Omental fat pad (tissue), 4 donors: ENCODE measurements at places on chromosomes 11 and 22. TPM values are rescaled to one million over a fixed set of nuclear protein-coding genes. Genes with fewer than 3 reads are reported as not detected.

Gene MMP7
- not detected for total RNA-seq

Gene SMTNL1
- not detected for total RNA-seq

Gene OR6T1
- not detected for total RNA-seq

GRCh38 chr11:65615950-65616574 is 486 bp downstream of the PCNX3 start:
- DNase-seq, result no peak

DNA sequence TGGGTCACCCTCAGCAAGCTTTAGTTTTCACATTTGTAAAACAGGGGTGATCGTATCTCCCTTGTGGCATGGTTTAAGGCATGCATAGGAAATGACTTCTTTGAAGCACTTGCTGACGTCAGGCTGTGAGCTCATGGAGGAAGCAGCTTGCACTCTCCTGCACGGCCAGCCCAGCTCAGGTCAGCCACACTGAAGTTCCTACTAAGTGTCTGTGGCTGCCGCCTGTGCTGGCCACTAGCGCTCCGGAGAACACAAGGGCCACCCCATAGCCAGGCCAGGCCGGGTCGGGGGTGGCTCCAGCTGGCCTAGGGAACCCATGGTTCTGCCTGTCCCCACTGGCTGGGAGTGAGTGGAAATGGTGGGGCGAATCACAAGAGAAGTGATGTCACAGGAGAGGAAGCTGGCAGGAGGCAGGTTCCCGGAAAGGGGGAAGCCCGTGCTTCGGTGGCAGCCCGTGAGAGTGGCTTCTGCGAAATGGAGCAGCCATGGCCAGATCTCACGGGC is 28.2 kb downstream of the KCTD17 start:
- DNase-seq, result no peak

DNA sequence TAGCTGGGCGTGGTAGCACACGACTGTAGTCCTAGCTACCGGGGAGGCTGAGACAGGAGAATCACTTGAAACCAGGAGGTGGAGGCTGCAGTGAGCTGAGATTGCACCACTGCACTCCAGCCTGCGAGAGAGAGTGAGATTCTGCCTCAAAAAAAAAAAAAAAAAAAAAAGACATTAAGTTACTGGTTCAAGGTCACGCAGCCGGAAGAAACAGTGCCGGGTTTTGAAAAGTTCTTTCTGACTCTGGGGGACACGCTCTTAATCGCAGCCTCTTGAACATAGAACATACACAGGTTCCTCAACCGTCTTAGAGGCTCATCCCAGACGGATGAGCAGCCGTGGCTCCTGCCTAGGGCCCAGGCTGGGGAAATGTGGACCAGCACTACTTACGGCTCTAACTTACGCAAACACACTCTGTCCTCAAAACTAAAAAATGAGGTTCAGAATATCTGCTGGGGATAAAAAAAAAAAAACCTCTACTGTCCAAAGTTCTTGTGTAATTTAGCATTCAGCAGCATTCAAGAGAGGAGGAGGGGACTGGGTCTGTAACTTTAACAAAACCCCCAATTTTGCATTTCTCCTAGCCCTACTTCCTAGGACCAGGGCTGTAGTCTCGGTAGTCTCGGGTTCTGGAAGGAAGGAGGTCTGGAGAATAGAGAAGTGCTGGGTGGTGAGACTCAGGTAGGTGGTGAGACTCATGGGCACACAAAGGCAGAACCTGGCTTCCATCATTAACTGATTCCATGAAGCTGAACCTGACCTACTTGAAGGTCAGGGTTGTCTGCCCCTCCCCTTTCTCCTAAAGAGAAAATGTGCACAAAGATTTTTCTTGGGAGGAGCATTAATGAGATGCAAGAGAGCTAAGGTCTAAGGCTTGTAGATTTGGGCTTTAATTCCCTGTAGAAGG is 6.0 kb downstream of the SPTBN2 start:
- DNase-seq, result no peak

GRCh38 chr11:62771144-62772021 is at the start of gene TAF6L:
TSS of gene TAF6L (plus strand) at chr11:62771396. CDS start at chr11:62775784, 4,388 bp downstream.
- DNase-seq, result peak; percentile 94

DNA sequence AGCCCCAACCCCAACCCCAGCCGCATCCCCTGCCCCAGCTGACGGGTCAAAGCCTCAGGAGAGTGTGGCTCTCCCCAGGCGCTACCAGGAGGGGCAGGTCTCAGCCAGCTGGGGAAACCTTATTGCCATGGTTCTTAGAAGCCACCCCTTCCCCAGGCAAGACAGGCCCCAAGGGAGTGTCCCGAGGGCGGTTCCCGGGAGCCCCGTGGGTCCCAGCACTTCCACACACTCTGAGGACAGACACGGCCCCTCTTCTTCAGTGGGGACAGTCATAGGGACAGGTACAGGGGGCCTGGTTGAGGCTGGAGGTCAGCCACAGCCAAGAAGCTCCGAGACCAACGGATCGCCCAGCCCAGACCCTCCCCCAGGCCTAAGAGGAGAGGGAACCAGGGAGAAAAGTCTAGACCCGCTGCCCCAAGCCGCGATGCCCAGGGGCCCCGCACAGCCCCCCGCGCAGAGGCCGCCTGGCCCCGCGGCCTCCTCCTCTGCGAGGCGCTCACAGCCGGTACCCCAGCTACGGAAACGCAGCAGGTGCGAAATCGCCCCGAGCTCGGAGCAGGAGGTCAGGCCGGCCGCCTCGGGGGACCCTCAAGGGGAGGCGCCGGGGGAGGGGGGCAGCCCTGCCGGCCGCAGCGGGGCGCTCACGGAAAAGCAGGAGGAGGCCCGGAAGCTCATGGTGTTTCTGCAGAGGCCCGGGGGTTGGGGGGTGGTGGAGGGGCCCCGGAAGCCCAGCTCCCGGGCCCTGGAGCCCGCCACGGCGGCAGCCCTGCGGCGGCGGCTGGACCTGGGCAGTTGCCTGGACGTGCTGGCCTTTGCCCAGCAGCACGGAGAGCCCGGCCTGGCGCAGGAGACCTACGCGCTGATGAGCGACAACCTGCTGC is 2.6 kb downstream of the KLHDC7B start:
- DNase-seq, result no peak

- DNase-seq, result no peak
Measured at GRCh38 chr11:125663910-125664309, 16.7 kb downstream of the ACRV1 start.

DNA sequence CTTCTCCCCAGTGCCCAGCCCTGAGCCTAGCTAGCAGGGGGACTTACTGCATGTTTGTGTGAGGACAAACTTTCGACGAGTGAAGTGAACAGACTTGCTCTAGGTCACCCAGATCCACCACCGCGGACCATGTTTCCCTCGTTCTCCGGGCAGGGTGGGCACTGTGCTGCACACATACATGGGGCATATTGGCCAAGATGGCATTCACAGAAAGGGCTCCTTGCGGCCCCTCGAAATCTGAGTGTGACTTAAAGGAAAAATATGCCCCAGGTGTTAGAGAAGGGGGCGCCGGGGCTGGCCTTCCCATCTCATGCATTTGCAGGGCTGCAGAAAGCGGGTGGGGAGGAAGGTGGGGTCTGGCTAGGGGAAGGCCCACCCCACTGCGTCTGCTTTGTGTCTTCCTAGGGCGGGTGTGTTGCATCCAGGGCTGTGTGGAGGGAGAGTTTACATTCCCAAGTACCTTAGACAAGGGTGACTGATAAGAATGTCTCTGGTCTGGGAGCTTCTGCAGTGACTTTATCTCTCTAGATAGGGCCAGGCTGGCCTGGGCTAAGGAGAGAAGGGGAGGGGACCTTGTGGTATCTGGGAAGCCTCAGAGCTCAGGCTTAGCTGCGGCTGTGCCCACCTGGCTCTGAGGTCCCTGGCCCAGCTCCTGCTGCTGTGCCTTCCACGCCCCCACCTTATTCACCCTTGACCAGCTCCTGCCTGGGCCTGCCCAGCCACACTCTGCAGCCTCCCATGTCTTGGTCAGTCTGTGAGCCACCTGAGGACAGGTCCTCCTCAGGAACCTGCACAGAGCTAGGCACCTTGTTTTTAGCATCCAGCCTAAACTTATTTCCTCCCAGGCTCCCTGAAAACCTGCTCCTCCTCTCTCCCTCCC is 45.8 kb downstream of the LRRC32 start:
- no peak for DNase-seq

DNA sequence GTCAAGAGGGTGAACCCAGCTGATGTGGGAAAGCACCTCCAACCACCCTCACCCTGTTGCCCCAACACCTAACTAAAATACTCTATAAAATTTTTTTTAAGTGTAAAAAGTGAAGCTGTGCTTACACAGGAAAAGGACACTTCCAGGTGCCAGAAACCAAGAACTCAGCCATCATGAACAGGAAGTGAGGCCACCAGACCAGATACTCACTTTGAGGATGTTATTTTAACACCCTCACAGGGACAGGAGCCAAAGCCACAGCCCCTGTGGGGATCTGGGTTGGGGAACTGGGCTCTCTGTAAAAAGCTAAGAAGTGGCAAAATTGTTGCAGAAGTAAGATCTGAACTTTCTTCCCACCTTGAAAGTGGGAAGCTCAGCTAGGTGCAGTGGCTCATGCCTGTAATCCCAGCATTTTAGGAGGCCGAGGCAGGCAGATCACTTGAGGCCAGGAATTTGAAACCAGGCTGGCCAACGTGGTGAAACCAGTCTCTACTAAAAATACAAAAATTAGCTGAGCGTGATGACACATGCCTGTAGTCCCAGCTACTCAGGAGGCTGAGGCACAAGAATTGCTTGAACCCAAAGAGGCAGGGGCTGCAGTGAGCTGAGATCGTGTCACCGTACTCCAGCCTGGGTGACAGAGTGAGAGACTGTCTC is 3.8 kb downstream of the RSPH14 start:
- no peak for DNase-seq

- no peak for DNase-seq
Measured at GRCh38 chr11:211295-211694, 3.8 kb downstream of the RIC8A start.

DNA sequence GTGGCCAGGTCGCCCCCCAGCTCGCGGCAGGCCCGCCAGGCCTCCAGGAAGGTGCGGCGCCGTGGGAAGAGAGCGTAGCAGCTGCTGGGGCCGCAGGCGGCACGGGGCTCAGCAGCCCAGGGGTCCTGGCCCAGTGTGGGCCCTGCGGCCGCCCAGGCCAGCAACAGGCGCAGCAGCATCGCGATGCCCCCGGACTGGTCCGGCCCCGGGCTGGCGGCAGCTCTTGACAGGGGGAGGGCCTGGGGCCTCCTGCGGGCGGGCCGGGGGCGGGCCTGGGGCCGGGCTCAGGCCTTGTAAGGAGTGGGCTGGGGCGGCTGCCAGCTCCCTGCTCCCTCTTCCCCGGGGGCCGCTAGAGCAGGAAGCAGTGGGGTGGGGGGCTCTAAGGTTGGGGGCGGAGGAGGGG is at the start of gene CD248:
Gene CD248 (minus strand): TSS at position 196 of the 403 bp plus-strand sequence. CDS start 17 bp downstream, at position 179.
- no peak for DNase-seq

DNA sequence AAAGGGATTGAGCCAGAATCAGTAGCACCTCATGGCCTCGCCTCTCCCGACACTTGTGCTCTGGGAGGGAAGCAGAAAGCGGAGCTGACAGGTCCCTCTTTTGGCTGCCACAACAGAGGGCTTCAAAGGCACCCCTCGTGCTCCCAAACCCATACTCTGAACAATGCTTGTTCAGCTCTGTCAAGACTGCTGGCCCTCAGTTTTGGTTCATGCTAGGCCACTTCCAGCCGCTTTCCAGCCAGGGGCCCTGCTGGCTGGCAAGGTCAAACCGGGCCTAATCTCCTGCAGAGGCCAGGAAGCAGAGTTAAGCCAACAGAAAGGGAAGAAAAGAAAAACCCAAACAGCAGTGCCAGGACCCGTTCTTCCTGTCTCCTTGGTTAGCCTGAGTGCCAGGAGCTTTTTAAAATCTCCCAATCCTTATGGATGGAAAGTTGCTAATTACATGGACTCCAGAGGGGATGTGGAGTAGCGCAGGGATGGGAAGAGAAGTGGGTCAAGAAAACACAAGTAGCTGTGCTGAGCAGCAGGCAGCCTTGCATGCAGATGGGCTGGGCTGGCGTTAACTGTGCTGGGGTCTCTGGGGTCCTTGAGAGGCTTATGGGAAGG is 150.6 kb downstream of the GRIK4 start:
- DNase-seq, result no peak

DNA sequence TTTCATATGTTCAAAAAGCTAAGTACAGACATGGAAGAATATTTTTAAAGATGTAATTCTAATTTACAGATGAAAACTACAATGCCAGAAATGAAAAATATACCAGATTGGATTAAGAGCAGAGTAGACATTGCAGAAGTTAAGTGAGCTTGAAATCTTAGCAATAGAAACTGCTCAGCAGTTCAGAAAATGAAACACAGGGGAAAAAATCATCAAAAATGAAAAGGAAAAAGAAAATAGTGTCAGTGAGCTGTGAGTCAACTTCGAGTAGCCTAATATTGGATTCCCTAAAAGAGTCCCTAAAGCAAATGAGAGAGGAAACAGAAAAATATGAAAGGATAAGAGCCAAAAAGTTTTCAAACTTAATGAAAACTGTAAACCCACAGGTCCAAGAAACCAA is 25.8 kb upstream of the IL10RA start:
- DNase-seq, result no peak

DNA sequence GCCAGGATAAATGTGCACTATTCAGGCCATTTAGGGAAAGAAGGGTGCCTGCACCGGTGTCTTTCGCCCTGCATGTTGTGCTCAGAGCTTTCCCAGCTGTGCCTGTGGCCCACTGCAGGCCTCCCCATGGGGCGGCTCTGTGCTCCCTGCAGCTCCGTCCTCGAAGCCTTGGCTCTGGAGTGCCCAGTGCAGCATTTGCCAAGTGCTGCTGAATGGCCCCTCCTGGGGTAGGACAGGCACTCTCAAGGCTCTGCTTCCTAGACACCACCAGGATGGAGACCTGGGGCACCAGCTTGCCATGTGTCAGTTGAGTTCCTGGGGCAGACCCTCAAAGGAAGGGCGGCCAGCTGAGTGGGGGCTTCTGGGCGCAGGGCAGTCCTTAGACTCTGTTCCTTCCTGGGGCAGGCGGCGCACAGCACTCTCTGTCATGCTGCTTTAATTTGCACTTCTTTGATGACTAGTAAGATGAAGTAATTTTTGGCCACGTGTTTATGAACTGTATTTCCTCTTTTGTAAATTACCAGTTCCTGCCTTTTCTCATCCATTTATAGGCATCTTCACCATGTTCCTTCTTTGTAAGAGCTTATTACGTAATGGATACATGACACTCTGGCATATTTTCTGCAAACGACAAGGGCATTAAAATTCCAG is 32.1 kb upstream of the GNB1L start:
- DNase-seq, result no peak
